T-helper 17 cell (primary cell): ENCODE measurements at places on chromosomes 7 and 10. TPM values are rescaled to one million over a fixed set of nuclear protein-coding genes. Genes with fewer than 3 reads are reported as not detected.

- H3K4me1 ChIP-seq: peaks cover 3% of the 10 kb centered on the region
- H3K4me3 ChIP-seq: no peak overlapping the region
- no peak overlapping the region for H3K27ac ChIP-seq
- no peaks in the 10 kb centered on the region for H3K27me3 ChIP-seq
Measured at GRCh38 chr7:102823390-102824119, 74.8 kb downstream of the FAM185A start.

- no peaks in the 10 kb centered on the region for H3K27me3 ChIP-seq
- H3K27ac ChIP-seq: no peak overlapping the region
- no peak for DNase-seq
- no peaks in the 10 kb centered on the region for H3K4me1 ChIP-seq
Measured at GRCh38 chr10:52688899-52689298, 83.7 kb downstream of the MBL2 start.

GRCh38 chr10:16865766-16866165 lies 48.5 kb upstream of the RSU1 start:
- no peak overlapping the region for H3K4me3 ChIP-seq
- DNase-seq: no peak
- no peaks in the 10 kb centered on the region for H3K36me3 ChIP-seq
- no peak overlapping the region for H3K27ac ChIP-seq

DNA sequence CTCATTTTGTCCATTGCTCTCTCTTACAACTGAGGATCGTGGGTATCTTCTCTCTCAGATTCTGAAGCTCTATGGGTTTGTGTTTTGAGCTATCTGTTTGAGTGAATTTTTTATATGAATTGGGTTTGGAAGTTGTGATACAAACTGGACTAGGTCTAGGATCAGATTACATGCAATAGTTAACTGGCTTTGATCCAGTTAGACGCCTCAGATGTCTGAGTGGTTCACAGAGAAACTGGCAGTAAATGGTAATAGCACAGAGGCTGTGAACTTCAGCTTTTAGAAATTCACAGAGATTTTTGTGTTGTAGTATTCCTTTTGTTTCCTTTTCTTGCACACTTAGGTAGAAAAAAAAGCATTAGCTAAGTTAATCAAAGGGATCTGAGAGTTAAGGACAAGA lies 12.7 kb upstream of the DNMBP start:
- peaks cover 8% of the 10 kb centered on the region for H3K4me1 ChIP-seq
- no peak overlapping the region for H3K4me3 ChIP-seq
- no peaks in the 10 kb centered on the region for H3K27me3 ChIP-seq
- no peaks in the 10 kb centered on the region for H3K36me3 ChIP-seq

GRCh38 chr7:28955718-28956607 lies 2.2 kb downstream of the TRIL start:
- peaks cover 5% of the 10 kb centered on the region for H3K4me1 ChIP-seq
- DNase-seq: no peak
- peaks cover 78% of the 10 kb centered on the region for H3K27me3 ChIP-seq
- H3K4me3 ChIP-seq: no peak overlapping the region

DNA sequence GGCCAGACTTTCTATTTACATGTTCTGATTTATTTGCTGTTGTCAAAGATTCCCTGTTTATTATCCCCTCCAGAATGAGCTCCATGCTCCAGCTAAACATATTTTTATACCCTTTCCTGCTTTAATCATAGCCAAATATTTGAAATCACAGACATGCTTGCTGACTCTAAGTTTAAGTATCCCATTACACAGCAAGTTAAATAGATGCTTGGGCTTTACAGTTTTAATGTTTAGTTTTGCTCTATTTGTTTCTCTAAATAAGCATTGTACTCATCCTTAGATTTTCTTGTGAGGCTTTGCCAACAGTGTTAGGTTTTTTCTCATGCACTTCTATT lies 196.8 kb downstream of the TAX1BP1 start:
- no peak overlapping the region for H3K4me3 ChIP-seq
- H3K27me3 ChIP-seq: no peaks in the 10 kb centered on the region
- H3K27ac ChIP-seq: no peak overlapping the region
- DNase-seq: no peak

- peak overlapping the region; percentile 93 for H3K27ac ChIP-seq
- no peaks in the 10 kb centered on the region for H3K36me3 ChIP-seq
- H3K4me3 ChIP-seq: peak overlapping the region; percentile 80
- H3K4me1 ChIP-seq: peaks cover 59% of the 10 kb centered on the region
Measured at GRCh38 chr7:149866779-149867447, 6.9 kb upstream of the ATP6V0E2 start.

DNA sequence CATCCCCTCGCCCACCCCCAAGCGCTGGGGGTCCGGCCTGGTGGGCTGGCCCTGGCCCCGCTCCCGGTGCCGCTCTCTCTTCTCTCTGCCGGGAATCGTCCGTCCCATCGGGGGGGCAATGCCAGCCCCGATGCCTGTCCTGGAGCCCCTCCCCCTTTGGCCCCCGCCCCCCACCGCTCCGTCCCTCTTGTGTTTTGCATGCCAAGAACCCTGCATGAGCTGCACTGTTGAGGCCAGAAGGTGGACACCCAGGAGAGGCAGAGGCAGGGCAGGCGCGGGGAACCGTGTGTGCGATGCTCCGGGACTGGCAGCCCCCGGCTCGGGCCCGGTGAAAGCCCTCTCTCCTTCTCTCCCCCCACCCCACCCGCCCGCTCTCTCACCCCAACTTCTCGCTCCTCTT lies 22.1 kb upstream of the HSPB1 start:
- H3K27me3 ChIP-seq: peaks cover 41% of the 10 kb centered on the region
- peak overlapping the region; percentile 96 for H3K4me3 ChIP-seq
- H3K27ac ChIP-seq: no peak overlapping the region
- peaks cover 8% of the 10 kb centered on the region for H3K36me3 ChIP-seq

- no peaks in the 10 kb centered on the region for H3K36me3 ChIP-seq
- H3K4me1 ChIP-seq: no peaks in the 10 kb centered on the region
Measured at GRCh38 chr7:142083605-142084004, 27.9 kb upstream of the MGAM2 start.

DNA sequence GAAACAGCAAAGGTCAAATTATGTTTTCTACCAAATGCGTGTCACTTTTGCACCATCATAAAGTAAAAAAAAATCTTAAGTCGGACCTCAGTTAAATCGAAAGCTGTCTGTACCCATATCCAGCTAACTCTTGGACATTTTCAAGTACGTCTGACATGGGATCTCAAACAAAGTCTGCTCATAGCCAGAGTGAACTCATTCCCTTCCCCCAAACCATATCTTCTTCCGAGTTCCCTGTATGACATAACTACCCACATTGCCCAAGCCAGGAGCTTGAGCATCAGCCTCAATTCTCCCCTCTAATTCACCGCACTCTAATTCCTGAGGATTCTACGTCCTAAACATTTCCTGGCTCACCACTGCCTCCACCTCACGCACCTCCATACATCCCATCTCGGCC lies 44.8 kb upstream of the TARP start:
- peaks cover 4% of the 10 kb centered on the region for H3K4me1 ChIP-seq
- H3K27me3 ChIP-seq: no peaks in the 10 kb centered on the region

- H3K27me3 ChIP-seq: peaks cover 14% of the 10 kb centered on the region
- no peak overlapping the region for H3K27ac ChIP-seq
Measured at GRCh38 chr7:144391014-144391413, 12.5 kb downstream of the NOBOX start.

GRCh38 chr10:87544721-87545120 lies 40.0 kb downstream of the MINPP1 start:
- no peak for DNase-seq
- H3K4me3 ChIP-seq: no peak overlapping the region
- no peaks in the 10 kb centered on the region for H3K27me3 ChIP-seq
- H3K36me3 ChIP-seq: peaks cover 11% of the 10 kb centered on the region
- peaks cover 8% of the 10 kb centered on the region for H3K4me1 ChIP-seq

DNA sequence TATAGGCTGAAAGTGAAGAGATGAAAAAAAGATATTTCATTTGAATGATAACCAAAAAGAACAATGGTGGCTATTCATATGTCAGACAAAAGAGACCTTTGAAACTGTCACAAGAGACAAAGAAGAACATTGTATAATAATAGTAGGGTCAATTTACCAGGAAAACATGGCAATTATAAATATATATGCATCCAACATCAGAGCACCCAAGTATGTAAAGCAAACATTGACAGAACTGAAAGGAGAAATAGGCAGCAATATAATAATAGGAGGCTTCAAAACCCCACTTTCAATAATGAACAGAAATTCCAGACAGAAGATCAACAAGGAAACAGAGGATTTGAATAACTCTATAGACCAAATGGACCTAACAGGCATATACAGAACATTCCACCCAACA lies 876.2 kb downstream of the GRID1 start:
- no peaks in the 10 kb centered on the region for H3K27me3 ChIP-seq
- no peak overlapping the region for H3K4me3 ChIP-seq

GRCh38 chr10:62816076-62816330 lies 163 bp downstream of the EGR2 start:
- peak overlapping the region; percentile 99 for H3K4me3 ChIP-seq
- H3K36me3 ChIP-seq: peaks cover 4% of the 10 kb centered on the region

DNA sequence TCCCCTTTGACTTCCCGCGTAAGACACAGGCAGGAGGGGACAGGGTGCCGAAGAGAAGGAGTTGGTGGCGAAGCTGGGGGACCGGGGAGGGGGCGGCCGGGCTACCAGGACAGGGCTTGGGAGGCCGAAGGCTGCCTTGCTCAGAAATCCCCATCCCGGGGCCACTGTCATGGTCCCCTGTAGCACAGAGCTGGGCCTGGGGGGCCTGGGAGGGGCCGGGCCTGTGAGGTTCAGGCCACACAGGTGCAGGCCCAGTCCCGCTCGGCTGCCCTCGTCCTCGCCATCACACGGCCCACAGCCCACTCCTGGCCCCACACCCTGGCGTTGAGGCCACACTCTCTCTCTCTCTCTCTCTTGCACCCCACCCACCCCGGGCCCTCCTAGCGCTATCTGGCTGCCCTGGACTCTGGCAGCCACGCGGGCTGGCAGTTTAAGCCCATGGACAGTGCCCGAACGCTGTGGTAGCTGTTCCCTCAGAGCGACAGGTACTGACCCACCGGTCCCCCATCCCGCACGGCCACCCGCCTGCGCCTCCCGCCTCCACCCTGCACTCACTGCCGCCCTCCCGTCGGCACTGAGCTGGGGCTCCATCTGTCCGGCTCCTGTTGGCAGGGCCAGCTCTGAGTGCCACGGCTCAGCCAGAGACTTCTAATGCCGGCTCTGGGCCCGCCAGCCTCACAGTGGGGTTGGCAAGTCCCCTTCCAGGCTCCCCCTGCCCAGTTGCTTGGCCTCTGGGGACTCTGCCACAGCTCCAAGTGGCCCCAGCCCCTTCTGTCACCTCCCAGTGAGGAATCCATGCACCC lies 28.0 kb downstream of the TTYH3 start:
- H3K27ac ChIP-seq: no peak overlapping the region
- H3K27me3 ChIP-seq: no peaks in the 10 kb centered on the region
- no peak for DNase-seq
- H3K4me1 ChIP-seq: no peaks in the 10 kb centered on the region

DNA sequence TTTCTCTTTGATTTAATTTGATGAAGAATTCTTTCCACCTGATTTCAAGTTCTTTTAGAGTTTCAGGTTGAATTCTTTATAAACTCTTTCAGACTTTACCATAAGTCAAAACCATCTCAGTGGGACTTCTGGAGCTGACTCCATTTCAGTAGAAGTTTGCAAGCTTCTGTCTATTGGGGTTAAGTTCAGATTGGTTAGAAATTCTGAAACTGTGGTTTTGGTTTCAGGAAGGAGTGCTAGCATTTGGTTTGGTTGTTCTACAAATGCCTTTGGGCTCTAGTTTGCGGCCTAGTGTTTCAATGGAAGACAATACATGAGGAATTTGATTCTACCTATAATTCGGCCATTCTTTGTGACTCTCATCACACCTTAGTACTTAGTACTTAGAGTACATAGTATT lies 176.8 kb upstream of the RHOBTB1 start:
- peaks cover 33% of the 10 kb centered on the region for H3K27me3 ChIP-seq
- H3K27ac ChIP-seq: no peak overlapping the region
- no peak for DNase-seq
- H3K4me1 ChIP-seq: no peaks in the 10 kb centered on the region

GRCh38 chr10:132010483-132010882 lies 28.8 kb upstream of the BNIP3 start:
- H3K27me3 ChIP-seq: peaks cover 53% of the 10 kb centered on the region
- no peak overlapping the region for H3K27ac ChIP-seq
- H3K36me3 ChIP-seq: peaks cover 3% of the 10 kb centered on the region
- no peak for DNase-seq
- H3K4me3 ChIP-seq: no peak overlapping the region

GRCh38 chr10:24825551-24825950 lies 101.9 kb upstream of the ARHGAP21 start:
- H3K4me1 ChIP-seq: peaks cover 10% of the 10 kb centered on the region
- peak overlapping the region; percentile 85 for H3K27ac ChIP-seq
- DNase-seq: no peak

GRCh38 chr10:119863951-119864565 lies 8.6 kb downstream of the MCMBP start:
- peaks cover 3% of the 10 kb centered on the region for H3K36me3 ChIP-seq
- H3K27ac ChIP-seq: peak overlapping the region; percentile 49
- no peak for DNase-seq
- no peaks in the 10 kb centered on the region for H3K27me3 ChIP-seq
- peaks cover 31% of the 10 kb centered on the region for H3K4me1 ChIP-seq
- H3K4me3 ChIP-seq: no peak overlapping the region

DNA sequence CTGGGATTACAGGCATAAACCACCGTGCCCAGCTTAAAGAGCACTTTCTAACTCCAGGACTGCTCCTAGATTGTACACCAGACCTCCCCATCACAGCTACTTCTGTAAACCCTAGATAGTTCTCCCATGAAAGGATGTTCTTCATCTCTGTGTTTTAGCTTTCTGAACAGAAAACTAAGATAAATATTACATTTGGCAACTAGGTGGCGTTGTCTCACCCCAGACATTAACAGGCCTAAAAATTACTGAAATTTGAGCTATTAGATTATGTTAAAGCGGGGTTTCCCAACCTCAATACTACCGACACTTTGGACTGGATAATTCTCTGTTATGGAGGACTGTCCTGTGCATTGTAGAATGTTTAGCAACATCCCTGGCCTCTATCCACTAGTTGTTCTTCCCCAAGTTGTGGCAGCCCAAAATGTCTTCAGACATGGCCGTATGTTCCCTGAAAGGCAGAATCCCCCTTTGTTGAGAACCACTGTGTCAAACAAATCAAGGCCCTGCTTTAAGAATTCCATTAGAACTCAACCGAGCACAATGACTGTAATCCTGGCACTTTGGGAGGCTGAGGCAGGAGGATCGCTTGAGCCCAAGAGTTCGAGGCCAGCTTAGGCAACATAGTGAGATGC lies 19.1 kb downstream of the ATOH7 start:
- H3K27ac ChIP-seq: peak overlapping the region; percentile 34
- DNase-seq: no peak
- peaks cover 22% of the 10 kb centered on the region for H3K27me3 ChIP-seq
- H3K36me3 ChIP-seq: no peaks in the 10 kb centered on the region

The ZNF33B gene
- total RNA-seq: 32.1 TPM

The PRXL2A gene
- 0.94 TPM for total RNA-seq

The PKD1L1 gene
- 0.83 TPM for total RNA-seq

The FOXL3 gene
- total RNA-seq: not detected

The PTN gene
- total RNA-seq: not detected

The PIP4K2A gene
- total RNA-seq: 205 TPM

The GJD4 gene
- total RNA-seq: 0.22 TPM

The ZCWPW1 gene
- total RNA-seq: 5.1 TPM

The ALOX5 gene
- 66.6 TPM for total RNA-seq
